NAMALWA (cell line): ENCODE measurements at places on chromosomes 7 and 10.

GRCh38 chr7:43170571-43170970 lies 58.1 kb downstream of the HECW1 start:
- no peak for DNase-seq

GRCh38 chr7:3164380-3164792 lies 120.7 kb upstream of the CARD11 start:
- DNase-seq = no peak

- no peak for DNase-seq
Measured at GRCh38 chr7:136480901-136481300, 387.6 kb upstream of the CHRM2 start.

GRCh38 chr7:81533426-81533825 lies 236.4 kb downstream of the HGF start:
- DNase-seq = no peak

DNA sequence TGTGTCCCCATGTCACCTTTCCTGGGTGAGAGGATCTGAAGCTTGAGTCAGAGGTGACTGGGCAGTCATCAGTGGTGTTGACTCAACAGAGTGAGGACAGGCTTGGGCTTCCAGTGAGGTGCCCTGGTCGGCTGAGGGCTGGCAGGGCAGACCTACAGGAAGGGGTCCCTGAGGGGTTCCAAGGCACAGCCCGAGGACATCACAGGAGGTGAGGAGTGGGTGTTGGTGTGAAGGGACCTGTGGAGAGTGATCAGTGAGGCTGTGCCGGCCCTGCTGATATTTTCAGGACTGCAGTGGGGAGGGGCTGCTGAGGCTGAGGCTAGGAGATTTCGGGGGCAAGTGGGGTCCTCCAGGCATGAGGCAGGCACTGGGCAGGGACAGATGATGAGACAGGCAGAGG lies 545.5 kb downstream of the TCERG1L start:
- DNase-seq = no peak

- DNase-seq = no peak
Measured at GRCh38 chr10:34499612-34500279, 315.4 kb downstream of the PARD3 start.

- DNase-seq = peak; percentile 23
Measured at GRCh38 chr7:125567686-125568085, 638.1 kb upstream of the POT1 start.

DNA sequence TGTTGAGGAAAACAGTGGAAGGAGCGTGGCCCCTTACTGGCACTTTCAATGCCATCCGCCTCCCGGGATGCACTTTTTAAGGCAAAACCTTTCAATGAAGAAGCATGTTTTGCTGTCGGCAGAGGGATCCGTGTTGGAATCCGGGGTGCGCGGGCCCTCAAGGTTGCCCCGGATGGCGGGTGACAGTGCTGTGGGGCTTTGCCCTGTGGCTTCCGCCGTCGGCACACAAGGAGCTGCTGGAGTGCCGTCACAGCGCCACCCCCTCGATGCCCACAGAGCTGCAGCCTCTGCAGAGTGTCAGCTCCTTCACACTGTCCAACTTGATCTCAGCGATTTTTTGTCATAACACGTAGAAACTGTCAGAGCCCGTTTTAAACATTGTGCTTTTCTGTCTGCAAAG lies 59.0 kb downstream of the NKX6-2 start:
- DNase-seq = no peak

- no peak for DNase-seq
Measured at GRCh38 chr7:95471071-95471470, 14.7 kb upstream of the ASB4 start.

DNA sequence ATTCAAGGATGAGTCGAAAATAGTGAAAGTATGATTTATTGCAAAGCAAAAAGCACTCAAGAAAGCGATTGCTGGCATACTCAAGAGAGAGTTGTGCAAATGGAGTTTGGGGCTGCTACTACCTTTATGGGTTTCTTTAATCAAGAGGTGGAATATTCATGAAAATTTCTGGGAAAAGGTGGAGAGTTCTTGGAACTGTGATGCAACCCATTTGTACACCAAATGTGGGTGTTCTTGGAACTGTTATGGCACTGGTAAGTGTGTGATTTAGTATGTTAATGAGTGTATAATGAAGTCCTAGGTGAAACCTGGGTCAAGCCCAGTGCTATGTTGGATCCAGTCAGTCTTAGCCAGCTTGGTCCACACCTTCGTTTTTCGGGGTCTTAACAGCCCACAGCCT lies 3.4 kb upstream of the VOPP1 start:
- no peak for DNase-seq

DNA sequence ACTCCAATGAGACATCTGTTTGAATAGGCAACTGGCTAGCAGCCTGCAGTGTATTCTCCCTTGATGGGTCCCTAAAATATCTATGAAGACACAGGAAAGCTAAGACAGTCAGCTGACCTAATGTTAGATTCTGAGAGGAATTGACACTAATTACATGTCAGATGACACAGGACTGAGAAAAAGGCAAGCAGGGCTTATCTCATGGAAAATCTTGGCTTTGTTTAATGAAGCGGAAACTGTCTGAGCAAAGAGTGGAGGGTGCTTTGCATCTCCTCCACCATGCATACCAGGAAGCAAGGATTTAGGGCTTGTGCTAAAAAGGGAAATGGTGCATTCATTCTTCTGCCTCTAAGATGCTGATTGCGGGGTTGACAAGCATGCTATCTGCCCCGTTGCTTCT lies 135.5 kb upstream of the GLI3 start:
- no peak for DNase-seq

DNA sequence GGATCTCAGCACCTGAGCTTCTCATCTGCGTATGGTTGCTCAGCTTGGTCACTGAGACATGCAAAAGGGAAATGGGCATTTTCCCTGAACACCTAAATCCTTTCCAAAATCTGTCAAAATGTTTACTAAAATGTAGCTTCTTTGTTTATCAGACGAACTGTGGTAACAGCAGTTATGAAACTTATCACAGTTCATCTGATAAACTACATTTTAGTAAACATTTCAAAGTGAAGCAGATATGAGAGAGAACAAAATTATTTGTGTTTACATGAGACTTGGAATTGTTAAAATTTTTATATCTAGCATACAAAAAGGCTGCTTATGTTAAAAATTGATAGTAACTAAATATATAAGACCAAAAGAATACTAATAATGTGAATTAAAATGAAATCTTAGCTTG lies 573.4 kb upstream of the C7orf33 start:
- no peak for DNase-seq

DNA sequence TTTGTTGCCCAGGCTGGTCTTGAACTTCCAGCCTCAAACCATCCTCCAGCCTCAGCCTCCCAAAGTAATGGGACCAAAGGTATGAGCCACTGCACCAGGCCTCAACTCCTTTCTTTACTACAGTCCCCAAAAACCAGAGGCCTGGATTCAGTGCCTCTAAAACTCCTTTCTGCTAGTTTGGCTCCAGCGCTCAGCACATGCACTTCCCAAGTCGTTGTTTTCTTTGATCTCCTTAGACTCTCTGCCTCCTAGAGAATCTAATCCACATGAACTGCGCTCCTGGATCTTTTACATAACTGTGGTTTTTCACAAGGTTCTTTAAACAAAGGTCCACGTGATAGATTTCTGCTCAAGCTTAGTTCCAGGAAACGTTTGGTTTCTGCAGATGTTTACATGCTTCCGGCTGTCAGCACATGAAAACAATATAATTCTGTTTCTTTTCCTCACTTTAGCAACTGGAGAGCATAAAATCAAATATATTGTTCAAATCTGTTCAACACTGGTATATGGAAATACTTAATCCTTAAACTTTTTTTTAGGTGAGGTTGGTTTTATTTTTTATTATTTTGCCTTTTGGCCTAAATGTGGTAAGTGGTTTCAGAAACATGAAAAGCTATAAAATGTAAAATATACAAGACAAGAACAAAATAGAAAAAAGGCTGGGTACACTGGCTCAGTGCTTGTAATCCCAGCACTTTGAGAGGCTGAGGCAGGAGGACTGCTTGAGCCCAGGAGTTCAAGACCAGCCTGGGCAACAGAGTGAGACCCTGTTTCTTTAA lies 270.5 kb upstream of the MKLN1 start:
- DNase-seq = peak; percentile 85

DNA sequence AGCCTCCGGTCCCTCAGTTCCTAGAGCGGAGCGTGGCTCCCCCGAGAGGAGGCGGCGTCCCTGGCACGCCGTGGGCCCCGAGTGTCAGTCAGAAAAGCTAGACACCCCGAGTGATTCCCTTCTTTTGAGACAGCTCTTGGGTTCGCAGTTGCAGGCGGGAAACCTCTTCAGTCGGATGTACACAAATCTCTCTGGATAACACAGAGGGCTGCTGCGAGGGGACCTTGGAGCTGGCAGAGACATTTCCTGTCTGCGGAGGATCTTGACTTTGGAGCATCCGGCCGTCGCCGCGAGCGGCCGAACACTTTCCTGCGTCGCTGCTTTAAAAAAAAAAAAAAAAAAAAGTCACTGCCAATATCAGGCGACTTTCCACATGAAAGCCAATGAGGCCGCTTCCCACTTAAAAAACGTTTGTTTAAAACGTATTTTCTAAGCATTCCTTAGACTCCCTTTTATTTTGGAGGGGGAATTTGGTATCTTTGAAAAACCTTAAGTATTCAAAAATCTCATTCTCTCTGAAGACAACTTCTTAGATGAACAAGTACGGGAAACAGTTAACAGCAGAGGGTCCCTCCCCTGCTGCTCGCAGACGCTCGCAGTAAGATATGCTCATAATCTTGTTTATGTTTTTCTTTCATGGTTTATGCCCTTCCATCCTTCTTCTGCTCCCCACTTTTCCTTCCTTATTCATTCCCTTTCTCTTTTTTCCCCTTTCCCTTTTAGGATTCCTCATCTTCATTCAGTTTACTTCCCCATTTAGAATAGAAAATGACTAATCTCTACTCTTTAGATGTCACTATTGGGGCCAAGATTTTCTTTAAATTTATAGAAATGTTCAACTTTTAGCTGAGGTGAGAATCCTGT lies 10.0 kb downstream of the HHEX start:
- DNase-seq = peak; percentile 39

DNA sequence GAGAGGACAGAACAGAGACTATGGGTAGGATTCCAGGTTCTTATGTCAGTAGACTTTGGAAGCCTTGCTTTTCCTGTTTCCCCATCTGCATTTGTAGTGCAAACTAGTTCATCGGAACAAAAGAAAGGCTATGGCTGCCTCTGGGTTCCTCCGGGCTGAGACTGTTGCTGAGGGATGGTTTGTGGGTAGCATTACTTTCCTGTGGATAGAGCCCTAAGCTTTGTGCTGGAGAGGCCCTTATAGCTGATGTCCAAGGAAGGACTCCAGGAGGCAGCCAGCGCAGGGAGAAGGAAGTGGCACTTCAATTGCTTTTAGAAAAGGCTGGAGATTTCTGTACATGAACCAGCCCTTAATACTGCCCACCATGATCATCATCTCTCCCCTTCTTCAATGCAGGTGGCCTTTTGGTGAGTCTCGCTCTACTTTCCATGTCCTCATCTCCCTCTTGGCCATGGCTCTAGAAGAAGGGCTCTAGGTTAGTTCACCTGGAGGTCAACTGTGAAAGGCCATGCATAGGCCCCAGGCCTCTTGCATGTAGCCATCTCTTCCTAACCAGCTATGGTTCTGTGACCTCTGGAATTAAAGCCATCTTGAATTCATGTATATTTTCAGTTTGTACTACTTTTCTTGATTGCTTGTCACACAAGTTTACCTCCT lies 15.4 kb downstream of the MXI1 start:
- DNase-seq = no peak

DNA sequence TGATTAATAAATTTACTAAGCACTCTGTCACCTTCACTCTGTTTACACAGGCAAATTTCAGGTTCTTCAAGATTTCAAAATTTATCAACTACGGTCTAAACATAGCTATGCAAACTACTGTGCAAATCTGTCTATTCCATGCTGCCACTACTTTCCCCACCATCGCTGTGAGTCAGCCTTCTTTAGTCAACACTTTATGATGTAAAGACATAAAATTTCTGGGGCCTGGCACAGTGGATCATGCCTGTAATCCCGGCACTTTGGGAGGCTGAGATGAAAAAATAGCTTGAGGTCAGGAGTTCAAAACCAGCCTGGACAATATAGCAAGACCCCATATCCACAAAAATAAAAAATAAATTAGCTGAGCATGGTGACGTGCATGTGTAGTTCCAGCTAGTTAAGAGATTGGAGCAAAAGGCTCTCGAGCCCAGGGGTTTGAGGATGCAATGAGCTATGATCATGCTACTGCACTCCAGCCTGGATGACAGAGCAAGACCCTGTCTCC lies 42.6 kb downstream of the CNOT4 start:
- DNase-seq = no peak

DNA sequence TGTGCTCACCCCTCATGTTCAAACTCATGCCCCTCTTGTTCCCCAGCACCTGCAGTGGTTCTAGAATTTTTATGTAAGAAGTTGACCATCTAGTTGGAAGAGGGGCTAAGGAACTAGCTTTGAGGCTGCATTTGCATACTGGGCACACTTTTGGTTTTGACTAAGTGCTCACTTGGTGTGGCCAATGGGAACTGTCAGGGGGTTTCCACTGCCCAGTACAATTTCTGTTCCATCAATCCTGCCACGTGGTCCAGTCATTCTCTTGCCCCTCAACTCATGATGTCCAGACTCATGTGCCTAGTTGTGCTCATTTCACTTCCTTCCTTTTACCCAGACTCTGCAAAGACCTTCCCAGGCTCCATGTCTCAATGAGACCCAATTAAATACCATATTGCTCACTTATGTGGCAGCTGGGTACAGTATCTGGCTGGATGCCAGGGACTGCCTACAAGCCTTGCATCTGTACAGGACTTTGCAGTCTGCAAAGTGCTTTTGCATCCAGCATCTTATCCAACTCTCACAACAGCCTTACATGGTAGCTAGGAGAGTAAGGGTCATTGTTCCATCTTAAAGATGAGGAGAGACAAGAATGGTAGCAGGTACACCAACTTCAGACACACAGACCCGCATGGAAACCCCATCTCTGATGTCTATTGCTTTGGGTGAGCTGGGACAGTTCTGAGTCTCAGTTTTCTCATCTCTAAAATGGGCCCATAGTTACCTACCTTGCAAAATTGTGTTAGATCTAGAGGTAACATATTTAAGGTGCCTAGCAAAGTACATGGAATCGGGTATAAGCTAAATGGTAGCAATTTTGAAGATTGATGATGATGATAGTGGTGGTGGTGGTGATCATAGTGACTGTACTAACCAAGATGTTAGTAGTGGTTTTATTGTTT lies 30.1 kb upstream of the KCNMA1 start:
- DNase-seq = no peak

- no peak for DNase-seq
Measured at GRCh38 chr7:116527521-116527920, 2.7 kb downstream of the CAV1 start.

GRCh38 chr7:128203710-128204214 lies 37.3 kb upstream of the LEP start:
- no peak for DNase-seq
